Left forelimb (tissue), 1 donor: ENCODE measurements at places on chromosomes 5 and 9.
A peak's percentile ranks its signal among the peaks of the same experiment; 100 is the strongest.

DNA sequence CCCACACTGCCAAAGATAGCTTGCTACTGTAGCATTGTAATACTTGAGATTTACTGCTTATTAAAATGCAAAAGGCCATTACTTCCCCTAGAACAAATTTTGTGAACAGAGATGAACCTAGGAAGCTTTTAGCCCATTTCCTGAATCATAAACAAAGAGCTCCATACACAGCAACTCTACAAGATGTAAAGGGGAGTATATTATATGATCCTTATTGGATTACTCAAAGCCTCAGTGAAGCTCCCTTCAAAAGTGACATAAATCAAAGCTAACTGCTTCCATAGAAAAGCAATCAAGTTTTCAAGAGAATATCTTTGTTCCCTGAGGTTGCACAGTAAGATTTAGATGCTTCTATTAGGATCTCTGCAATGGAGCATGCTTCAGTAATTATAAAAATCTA is 629.8 kb downstream of the EFNA5 start:
- no peak for DNase-seq

GRCh38 chr5:170265522-170265921 is 32.1 kb downstream of the LCP2 start:
- DNase-seq, result no peak

DNA sequence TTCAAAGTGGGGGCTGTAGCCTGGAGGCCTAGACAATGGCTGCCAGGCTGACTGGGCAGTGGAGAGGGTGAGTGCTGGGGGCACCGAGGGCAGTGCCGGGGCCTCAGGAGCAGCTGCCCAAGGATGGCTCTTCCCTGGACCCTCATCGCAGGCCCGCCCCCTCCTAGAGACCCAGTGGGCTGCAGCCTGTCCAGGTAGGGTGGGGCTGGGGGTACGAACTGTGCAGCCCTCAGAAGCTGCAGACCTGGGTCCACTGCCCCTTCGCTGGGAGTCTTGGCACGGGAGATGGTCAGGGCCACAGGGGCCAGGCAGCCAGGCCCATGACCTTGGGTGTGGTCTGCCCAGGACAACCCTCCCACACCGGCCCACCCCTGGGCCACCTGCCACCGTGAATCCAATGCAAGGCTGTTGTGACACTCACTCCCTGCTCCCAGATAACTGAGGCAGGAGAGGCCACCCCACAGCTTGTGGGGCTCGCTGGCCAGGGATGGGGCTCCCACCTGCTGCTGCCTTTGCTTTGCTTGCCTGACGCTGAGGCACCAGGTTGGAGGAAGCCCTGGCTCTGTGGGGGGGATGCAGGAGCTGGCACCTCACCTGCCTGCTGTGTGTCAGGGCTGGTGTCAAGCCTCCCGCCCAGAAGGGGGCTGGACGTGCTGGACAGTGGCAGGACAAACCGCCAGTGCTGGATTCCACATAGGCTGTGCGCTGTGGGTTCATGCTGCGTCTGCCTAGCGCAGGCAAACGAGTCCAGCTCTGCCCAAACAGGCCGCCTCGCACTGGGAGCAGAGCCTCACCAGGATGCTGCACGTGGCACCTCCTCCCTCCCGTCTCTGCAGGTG is 23.1 kb upstream of the SLC9A3 start:
- DNase-seq, result no peak

GRCh38 chr5:116771466-116772151 is 197.0 kb upstream of the SEMA6A start:
- no peak for DNase-seq

GRCh38 chr9:110936237-110936636 is 102.0 kb downstream of the LPAR1 start:
- no peak for DNase-seq

DNA sequence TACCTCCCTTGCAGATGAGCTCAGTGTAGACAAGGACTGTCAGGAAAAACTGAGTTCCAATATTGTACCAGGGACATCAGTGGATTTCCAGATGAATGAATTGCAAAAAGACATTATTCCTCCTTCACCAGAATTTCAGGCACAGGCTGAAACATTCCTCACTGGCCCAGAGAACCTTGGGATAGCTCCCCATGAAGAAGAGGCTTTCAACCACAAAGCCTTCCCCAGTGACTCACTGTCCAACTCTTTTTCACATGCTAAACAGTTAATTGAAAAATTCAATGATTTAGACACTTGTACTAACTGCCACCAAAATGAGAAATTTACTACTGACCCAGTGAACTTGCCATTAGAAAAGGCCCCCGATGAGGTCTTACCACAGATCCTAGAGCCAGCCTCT is 144.5 kb downstream of the UNC13B start:
- no peak for DNase-seq

- no peak for DNase-seq
These were observed 119.6 kb downstream of the PARP8 start for GRCh38 chr5:50786073-50786472.

GRCh38 chr5:124283031-124283430 is 463.4 kb downstream of the ZNF608 start:
- no peak for DNase-seq

GRCh38 chr9:129889941-129890717 is 54.9 kb downstream of the USP20 start:
- DNase-seq, result no peak

DNA sequence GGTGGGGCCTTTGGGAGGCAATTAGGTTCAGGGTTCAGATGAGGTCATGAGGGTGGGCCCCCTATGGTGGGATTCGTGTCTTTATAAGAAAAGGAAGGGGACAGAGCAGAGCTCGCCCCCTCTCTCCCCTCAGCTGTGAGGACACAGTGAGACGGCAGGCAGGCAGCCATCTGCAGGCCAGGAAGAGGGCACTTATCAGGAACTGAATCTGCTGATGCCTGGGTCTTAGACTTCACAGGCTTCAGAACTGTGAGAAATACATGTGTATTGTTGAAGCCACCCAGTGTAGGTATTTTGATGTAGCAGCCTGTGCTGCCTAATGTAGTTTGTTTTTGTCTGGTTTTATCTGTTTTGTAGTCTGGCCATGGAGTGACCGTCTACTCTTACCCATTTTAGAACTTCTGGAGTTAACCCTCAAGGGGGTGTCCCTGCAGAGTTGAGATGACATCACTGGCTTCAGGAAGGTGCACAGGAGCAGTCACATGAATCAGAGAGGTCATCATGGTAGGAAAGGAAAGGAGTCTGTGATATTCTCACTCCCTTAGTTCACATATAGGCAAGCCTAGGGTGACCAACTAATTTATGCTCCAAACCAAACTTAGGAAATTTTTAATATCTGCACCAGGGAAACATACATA is 71.0 kb downstream of the LRRC70 start:
- DNase-seq, result no peak

DNA sequence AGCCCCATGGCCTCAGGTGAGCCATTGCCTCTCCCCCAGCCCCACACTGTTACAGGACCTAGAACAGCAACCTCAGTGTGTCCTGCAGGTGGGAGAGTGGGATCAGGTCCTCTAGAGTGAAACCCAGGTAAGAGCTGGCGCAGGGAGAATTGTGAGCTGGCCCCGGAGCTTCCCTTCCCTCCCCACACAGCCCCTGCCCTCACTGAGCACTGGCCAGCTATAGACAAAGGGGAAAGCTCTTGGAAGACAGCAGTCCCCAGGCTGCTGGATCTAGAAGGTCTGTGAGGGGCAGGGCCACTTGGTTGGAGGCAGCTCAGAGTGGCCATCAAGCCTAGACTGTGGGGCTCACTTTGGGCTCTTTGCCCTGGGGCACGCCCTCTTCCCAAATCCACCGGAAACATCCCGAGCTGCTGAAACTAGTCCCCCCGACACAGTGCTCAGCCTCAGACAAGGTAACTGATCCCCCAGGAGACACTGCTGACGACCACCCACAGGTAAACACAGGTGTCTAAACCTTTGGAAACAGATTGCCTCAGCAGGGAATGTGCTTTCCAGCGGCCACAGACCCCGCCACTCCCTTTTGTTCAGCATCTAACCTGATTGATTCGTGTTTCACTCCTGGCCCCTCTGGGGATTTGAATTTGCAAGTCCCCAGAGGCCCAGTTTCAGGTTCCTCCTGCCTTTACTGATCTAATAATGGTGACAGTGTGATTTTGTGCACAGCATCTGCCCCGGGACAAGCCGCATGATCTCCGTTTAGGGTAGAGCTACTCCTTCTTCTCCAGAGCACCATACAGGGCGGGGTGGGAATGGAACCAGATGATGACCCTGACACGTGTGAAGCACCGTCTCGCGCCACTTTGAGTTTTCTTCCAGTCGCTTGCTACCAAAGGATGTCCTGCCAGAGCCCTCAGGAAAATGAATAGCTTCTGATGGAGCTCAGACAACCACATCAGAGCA is 42.2 kb upstream of the ADAMTS2 start:
- DNase-seq, result no peak

- no peak for DNase-seq
These were observed 4.7 kb downstream of the GNAQ start for GRCh38 chr9:78026947-78027346.

DNA sequence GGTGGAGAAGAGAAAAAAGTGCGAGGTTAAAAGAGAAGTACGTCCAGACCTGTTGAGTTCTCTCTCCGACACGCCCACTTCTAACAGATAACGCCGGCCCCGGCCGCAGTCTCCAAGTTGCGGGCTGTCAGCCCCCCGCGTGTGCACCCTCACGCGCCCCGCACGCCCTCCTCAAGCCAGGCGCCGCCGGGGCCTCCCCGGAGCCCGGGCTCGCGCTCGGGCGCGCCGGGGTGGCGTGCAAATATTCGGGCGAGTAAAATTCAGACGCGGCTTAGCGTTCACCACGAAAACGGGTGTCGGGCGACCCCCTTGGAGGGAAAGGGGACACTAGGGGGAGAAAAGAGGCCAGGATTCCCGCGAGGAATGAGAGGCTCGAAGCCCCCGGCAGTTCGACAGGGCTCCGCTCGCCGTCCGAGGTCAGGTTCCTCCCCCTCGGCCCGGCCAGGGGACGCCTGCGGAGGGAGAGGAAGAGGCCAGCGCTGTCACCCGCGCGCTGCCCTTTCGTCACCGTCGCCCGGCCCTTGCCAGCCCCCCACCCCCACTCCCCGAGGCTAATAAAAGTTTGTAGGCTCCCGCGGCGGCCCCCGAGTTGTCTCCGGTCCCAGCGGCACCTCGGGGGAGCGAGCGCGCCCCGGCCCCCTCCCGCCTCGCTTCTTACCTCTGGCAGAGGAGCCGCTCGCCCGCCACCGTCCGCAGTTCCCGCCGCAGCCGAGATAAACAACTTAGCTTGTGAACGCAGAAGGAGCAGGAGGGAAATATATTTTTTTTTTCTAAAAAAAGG is 743 bp downstream of the NR3C1 start:
- DNase-seq, result peak; percentile 79

DNA sequence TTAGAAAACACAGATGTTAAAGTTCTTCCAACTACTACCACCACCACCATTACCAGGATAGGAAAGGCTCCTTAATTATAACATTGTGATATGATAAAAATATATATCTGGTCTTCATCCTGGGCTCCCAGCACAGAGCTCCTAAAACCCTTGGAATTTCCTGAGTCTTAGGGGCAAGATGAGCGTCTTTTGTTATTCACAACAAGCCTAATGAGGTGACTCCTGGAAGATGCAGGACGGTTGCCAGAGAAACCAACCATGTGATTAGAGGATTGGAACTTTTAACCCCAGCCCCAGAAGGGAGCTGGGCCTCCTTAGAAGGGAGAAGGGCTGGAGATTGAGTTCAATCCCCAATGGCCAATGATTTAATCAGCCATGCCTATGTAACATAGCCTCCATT is 148.0 kb upstream of the ADRA1B start:
- DNase-seq, result no peak

- no peak for DNase-seq
These were observed 12.1 kb downstream of the TMEM245 start for GRCh38 chr9:109107402-109108240.

- no peak for DNase-seq
These were observed 206.1 kb downstream of the CHSY3 start for GRCh38 chr5:130110328-130110727.

DNA sequence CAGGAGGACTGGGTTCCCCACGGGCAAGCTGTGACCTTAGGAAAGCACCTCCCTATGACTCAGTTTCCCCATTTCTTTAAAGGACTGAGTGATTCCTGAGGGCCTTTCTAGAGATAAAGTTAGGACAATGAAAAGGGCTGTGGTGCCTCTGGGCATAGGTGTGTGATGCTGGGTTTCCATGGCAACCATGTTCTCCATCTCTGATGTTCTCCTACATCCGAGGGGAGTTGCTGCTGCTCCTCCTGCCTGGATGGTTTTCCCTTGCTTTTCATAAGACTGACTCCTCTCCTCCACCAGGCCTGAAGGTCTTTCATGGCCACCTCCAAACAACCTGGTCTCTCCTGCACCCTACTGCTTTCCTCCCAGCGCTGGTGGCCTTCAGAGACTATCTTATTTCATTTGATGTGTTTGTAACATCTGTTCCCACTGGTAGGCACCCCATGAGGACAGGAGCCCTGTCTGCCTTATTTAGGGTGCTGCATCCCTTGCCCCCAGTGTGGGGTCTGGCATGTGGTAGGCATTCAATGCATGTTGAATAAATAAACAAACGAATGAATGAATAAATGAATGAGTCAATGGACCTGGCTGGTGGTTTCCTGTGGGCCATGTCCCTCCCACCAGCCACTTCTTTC is 112.2 kb upstream of the HAND1 start:
- DNase-seq, result no peak

DNA sequence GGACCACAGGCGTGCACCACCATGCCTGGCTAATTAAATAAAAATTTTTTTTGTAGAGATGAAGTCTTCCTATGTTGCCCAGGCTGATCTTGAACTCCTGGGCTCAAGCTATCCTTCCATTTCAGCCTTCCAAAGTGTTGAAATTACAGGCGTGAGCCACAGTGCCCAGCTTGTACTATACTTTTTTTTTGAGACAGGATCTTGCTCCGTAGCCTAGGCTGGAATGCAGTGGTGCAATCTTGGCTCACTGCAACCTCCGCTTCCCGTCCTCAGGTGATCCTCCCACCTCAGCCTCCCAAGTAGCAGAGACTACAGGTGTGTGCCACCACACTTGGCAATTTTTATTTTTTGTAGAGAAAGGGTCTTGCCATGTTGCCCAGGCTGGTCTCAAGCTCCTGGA is 5.3 kb upstream of the RAD23B start:
- no peak for DNase-seq

- no peak for DNase-seq
These were observed 10.8 kb upstream of the FCHSD1 start for GRCh38 chr5:141662028-141662427.

- DNase-seq, result no peak
These were observed 15.1 kb upstream of the IGFBPL1 start for GRCh38 chr9:38439291-38439915.

GRCh38 chr9:83220730-83221129 is 157.8 kb upstream of the RASEF start:
- DNase-seq, result no peak

DNA sequence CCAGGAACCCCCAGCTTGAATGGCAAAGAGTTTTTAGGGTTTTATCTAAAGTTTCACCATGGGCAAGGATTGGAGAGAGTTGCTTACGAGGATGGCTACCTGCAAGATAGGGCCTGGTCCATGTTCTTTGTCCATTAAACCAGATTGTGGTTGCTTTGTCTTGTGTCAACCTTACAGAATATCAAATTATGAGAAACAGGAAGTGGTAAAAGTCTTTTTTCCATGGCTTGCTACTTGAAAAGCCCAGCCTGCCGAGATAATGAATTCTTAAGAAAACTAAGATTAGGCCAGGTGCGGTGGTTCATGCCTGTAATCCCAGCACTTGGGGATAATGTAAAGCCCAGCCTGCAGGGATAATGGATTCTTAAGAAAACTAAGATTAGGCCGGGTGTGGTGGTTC is 24.4 kb downstream of the ZNF474 start:
- DNase-seq, result no peak

GRCh38 chr5:78490709-78491485 is 130.5 kb downstream of the SCAMP1 start:
- DNase-seq, result no peak
